ENCODE measurements at places on chromosomes 1 and 21.

DNA sequence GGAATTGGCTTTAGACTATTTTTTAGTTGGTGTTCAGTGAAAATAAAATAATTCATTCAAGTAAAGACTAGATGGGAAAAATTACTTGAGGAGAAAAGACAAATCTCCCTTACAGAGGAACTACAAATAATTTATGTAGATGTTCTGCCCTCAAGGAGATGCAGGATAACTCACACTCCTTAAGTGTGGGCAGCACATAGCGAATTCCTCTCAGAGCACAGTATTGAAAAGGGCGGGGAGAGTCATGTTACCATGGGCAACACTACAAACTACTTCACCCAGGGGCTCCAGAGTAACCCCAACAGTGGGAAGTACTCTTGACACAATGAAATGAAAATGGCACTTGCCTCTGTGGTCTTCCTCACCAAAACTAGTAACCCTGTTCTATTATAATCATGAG lies 20.6 kb upstream of the LAMC2 start:
- H3K4me3 ChIP-seq: no peak overlapping the region
- no peaks in the 10 kb centered on the region for H3K4me1 ChIP-seq
- DNase-seq: no peak
- no peaks in the 10 kb centered on the region for H3K36me3 ChIP-seq
- H3K27me3 ChIP-seq: peaks cover 11% of the 10 kb centered on the region

DNA sequence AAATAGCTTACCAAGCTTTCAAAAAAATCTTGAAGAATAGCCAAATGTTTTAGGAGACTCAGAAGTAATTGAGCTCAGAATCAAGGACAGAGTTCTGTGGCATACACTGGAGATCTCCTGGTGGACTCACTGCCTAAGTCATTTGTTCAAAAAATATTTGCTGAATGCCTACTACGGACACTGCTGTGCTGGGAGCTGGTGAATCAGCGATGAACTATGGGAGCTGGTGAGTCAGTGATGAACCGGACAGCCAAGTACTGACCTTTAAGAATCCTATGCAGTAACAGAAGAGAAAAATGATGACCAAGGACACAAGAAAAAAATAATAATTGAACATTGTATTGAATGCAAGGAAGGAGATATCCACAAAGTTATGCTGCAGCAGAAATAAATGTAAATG lies 717.9 kb upstream of the CXADR start:
- H3K27ac ChIP-seq: no peak overlapping the region
- DNase-seq: no peak
- no peaks in the 10 kb centered on the region for H3K4me1 ChIP-seq
- H3K36me3 ChIP-seq: no peaks in the 10 kb centered on the region
- H3K27me3 ChIP-seq: no peaks in the 10 kb centered on the region

DNA sequence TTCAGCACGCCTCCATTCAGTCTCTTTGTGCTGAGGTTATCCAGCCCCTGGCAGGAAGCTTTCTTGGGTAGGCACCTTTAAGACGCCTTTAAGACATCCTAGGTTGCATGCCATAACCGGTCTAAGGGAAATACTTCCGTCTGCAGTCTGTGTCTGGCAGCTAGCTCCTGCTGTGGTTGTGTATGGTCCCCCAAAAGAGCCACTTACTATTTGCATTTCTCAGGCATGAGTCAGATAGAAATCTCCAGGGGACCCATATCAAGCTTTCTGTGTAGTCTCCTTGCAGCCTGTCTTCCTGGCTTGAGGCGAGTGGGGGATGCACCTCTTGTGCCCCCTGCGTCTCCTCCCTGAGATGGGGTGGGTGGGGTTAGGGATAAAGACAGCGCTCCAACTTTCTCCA lies 10.0 kb upstream of the RYR2 start:
- no peaks in the 10 kb centered on the region for H3K36me3 ChIP-seq
- no peak overlapping the region for H3K4me3 ChIP-seq
- H3K4me1 ChIP-seq: no peaks in the 10 kb centered on the region
- H3K27me3 ChIP-seq: peaks cover 58% of the 10 kb centered on the region

GRCh38 chr1:94142583-94142982 lies 21.6 kb upstream of the ABCA4 start:
- peaks cover 22% of the 10 kb centered on the region for H3K27me3 ChIP-seq
- H3K27ac ChIP-seq: no peak overlapping the region
- no peak overlapping the region for H3K4me3 ChIP-seq

GRCh38 chr1:32948905-32949304 lies 15.7 kb downstream of the RNF19B start:
- H3K27ac ChIP-seq: peak overlapping the region; percentile 32
- H3K4me1 ChIP-seq: peaks cover 19% of the 10 kb centered on the region
- H3K27me3 ChIP-seq: no peaks in the 10 kb centered on the region

GRCh38 chr1:18673976-18674375 lies 43.3 kb downstream of the PAX7 start:
- H3K27me3 ChIP-seq: peaks cover 47% of the 10 kb centered on the region
- H3K36me3 ChIP-seq: peaks cover 2% of the 10 kb centered on the region
- no peak overlapping the region for H3K4me3 ChIP-seq
- H3K27ac ChIP-seq: no peak overlapping the region

DNA sequence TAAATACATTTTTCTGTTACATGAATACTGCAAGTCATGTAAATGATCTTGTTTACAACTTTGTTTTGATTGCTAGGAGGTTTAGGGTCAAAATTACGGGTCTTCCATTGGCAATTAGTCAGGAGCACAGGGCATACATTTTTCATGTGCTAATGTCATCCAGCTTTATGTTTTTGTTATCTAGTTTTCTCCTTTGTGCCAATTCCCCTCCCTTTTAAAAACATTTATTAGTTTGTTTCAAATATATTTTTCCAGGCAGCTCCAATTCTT lies 280.9 kb downstream of the GRIK1 start:
- no peak overlapping the region for H3K27ac ChIP-seq
- H3K27me3 ChIP-seq: no peaks in the 10 kb centered on the region
- H3K4me1 ChIP-seq: no peaks in the 10 kb centered on the region
- DNase-seq: no peak
- no peaks in the 10 kb centered on the region for H3K36me3 ChIP-seq

GRCh38 chr1:239250353-239251035 lies 135.9 kb upstream of the CHRM3 start:
- DNase-seq: no peak
- H3K36me3 ChIP-seq: no peaks in the 10 kb centered on the region
- H3K27me3 ChIP-seq: no peaks in the 10 kb centered on the region
- no peak overlapping the region for H3K4me3 ChIP-seq
- H3K27ac ChIP-seq: no peak overlapping the region

- no peaks in the 10 kb centered on the region for H3K4me1 ChIP-seq
- no peaks in the 10 kb centered on the region for H3K27me3 ChIP-seq
- H3K27ac ChIP-seq: no peak overlapping the region
- H3K4me3 ChIP-seq: no peak overlapping the region
Measured at GRCh38 chr21:16797966-16798365, 714.9 kb upstream of the CXADR start.

DNA sequence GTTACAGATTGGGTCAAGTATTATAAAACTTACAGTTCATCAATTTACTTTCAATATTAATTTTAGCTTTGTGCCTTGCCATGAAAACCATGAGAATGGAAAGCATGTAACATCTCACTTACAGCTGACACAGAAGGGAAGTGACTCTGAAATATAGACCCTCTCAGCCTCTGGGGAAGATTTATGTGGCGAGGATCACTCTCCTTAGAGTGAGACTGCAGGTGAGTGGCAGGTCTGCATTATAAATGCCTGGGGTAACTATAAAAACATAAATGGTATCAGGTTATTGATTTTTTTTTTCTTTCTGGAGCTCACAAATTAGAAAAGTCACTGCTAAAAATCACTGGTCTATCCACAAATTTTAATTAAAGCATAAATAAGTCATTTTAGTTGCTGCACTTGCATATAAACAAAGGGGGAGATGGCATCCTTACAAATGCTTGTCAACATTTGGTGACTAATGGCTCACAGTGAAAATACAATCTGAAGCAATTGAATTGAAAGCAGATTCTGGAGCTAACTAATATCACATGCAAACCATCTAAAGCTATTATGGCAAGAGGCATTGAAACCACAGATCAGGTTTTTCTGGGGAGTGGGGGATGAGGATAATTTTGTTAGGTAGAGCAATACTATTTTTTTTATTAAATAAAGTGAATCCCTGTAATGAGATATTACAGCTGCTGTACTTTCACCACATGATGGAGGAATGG lies 200.9 kb downstream of the TM2D1 start:
- no peak overlapping the region for H3K4me3 ChIP-seq
- no peaks in the 10 kb centered on the region for H3K4me1 ChIP-seq
- H3K27me3 ChIP-seq: peaks cover 30% of the 10 kb centered on the region
- H3K36me3 ChIP-seq: peaks cover 1% of the 10 kb centered on the region
- no peak for DNase-seq

DNA sequence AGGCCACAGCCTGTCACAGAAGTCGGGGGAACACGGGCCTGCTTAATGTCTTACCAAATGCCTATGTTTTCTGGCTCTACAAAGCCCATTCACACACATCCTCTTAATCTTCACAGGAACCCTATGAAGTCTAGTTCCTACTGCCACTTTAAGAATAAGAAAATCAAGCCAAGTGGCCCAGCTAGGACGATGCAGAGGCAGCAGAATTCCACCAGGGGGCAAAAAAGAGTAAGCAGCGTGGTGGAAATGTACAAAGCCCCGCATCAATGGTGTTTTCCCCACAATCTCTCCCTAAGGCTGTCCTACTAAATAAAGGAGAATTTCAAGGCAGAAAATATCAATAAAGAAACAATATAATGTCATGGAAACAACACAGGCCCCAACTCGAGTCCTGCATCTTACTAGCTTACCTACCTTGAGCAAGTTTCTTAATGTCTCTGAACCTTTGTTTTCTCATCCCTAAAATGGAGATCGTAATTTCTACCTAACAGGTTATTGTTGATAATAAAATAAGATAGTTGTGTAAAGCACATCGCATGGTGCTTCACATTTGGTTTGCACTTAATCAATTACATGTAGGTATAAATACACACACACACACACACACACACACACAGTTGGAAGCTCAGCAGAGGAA lies 21.4 kb downstream of the SEC16B start:
- no peak overlapping the region for H3K4me3 ChIP-seq
- H3K27me3 ChIP-seq: no peaks in the 10 kb centered on the region
- H3K4me1 ChIP-seq: no peaks in the 10 kb centered on the region
- no peaks in the 10 kb centered on the region for H3K36me3 ChIP-seq
- H3K27ac ChIP-seq: no peak overlapping the region

GRCh38 chr21:34695434-34695833 lies 26.6 kb downstream of the CLIC6 start:
- H3K27ac ChIP-seq: no peak overlapping the region
- peaks cover 4% of the 10 kb centered on the region for H3K4me1 ChIP-seq
- H3K27me3 ChIP-seq: peaks cover 40% of the 10 kb centered on the region
- H3K36me3 ChIP-seq: peaks cover under 1% of the 10 kb centered on the region
- H3K4me3 ChIP-seq: no peak overlapping the region
- DNase-seq: no peak

DNA sequence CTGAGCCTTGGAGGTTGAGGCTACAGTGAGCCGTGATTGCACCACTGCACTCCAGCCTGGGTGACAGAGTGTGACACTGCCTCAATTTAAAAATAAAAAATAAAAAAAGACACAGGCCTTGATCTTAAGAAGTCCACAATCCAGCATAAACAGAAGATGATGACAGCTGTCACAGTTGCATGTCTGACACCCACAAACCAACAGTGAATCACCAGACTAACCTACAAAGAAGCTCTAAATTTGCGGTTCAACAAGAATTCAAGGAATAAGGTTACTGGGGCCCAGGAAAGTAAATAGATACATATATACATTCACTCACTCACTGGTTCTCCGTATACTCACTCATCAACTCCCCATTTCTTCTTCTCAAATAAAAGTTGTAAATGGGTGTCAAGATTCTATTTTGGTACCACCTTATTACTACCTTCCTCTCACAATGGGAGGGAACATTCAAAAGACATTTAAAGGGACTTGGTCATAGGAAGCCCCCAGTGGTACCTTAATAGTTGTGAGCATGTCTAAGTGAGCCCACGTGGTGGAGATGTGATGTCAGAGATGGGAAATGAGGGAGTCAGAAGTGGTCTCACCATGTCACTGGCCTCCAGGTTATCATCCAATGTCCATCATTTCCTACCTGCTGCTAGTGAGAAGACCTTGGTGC lies 66.9 kb upstream of the PRDX6 start:
- H3K4me3 ChIP-seq: no peak overlapping the region
- no peaks in the 10 kb centered on the region for H3K36me3 ChIP-seq
- H3K4me1 ChIP-seq: peaks cover 28% of the 10 kb centered on the region
- peak overlapping the region; percentile 69 for H3K27ac ChIP-seq

GRCh38 chr1:171858696-171859095 lies 17.4 kb downstream of the DNM3 start:
- no peak overlapping the region for H3K27ac ChIP-seq
- peaks cover 3% of the 10 kb centered on the region for H3K36me3 ChIP-seq
- no peak for DNase-seq
- H3K4me1 ChIP-seq: no peaks in the 10 kb centered on the region
- no peak overlapping the region for H3K4me3 ChIP-seq
- peaks cover 73% of the 10 kb centered on the region for H3K27me3 ChIP-seq

- no peaks in the 10 kb centered on the region for H3K27me3 ChIP-seq
- H3K4me1 ChIP-seq: no peaks in the 10 kb centered on the region
- H3K36me3 ChIP-seq: peaks cover 10% of the 10 kb centered on the region
Measured at GRCh38 chr1:50516056-50516455, 92.8 kb upstream of the DMRTA2 start.

DNA sequence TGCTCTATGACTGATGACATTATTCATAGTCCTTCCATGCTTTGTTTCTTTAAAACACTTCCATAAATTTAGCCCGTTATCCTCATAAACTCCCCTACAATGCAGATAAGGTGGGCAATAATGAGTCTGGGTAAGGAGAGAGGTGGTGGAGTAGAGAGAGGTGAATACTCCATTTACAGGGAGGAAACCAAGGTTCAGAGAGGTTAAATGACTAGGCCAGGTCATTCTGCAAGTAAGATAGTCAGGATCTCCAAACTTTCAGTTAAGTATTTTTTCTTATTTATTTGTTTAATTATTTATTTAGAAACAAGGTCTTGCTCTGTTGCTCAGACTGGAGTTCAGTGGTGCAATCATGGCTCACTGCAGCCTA lies 26.1 kb downstream of the PAFAH2 start:
- no peaks in the 10 kb centered on the region for H3K27me3 ChIP-seq
- H3K4me3 ChIP-seq: no peak overlapping the region

- no peak overlapping the region for H3K4me3 ChIP-seq
- no peaks in the 10 kb centered on the region for H3K27me3 ChIP-seq
- H3K4me1 ChIP-seq: no peaks in the 10 kb centered on the region
- H3K36me3 ChIP-seq: no peaks in the 10 kb centered on the region
- no peak overlapping the region for H3K27ac ChIP-seq
Measured at GRCh38 chr1:103898576-103899345, 149.1 kb downstream of the AMY1C start.

GRCh38 chr1:108055387-108055786 lies 90.4 kb upstream of the VAV3 start:
- DNase-seq: no peak
- H3K4me1 ChIP-seq: peaks cover under 1% of the 10 kb centered on the region
- H3K27ac ChIP-seq: no peak overlapping the region
- H3K27me3 ChIP-seq: no peaks in the 10 kb centered on the region
